ENCODE measurements at places on chromosomes 3 and 15.
A peak's percentile ranks its signal among the peaks of the same experiment; 100 is the strongest.

- DNase-seq: no peak
These were observed 20.2 kb upstream of the GPX1 start for GRCh38 chr3:49378249-49378895.

DNA sequence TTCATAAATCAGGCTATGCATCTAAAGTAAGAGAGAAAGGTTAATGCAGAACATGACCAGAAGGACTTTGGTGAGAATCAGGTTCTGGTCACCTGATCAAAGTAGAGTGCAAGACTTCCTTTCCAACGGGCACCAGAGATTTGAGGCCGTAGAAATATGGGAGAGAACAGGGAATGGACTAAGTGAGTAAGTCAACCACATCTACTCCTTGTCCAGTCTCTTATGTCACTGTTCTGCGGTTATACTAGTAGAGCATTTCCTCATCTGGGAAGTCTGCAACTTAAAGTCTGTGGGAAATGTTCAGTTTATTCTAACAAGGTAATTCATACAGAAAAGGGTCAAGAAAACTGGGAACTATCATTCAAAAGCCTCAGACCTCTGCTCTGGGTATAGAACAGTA, 232.8 kb downstream of the CPNE4 start:
- DNase-seq: no peak

DNA sequence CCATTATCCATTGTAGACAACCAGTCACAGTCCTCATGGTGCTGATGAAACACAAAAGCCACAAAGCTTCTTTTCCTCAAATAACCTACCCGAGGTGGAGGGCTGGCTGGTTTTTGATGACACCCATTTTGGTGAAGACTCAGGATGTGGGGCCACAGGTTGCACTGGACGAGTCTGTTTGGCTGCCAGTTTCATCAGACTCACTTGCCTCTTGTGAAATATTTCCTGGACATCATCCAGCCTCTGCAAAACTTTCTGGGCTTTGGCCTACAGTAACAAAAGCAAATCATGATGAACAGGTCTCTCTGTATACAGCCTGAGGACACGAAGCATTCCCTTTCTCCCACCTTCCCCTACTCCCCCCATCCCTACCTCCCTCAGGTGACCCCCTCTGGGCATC, 42.2 kb downstream of the B3GNT5 start:
- no peak for DNase-seq

DNA sequence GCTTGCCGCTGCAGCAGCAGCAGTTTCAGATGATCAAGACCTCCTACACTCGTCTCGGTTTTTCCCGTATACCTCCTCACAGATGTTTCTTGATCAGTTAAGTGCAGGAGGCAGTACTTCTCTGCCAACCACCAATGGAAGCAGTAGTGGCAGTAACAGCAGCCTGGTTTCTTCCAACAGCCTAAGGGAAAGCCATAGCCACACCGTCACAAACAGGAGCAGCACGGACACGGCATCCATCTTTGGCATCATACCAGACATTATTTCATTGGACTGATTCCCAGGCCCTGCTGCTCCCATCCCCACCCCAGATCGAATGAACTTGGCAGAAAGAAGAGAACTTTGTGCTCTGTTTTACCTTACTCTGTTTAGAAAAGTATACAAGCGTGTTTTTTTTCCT, 17.6 kb downstream of the CALML4 start:
- DNase-seq: no peak

GRCh38 chr3:50652709-50653108, 22.0 kb upstream of the DOCK3 start:
- peak; percentile 49 for DNase-seq

GRCh38 chr15:38562278-38562677, 2.3 kb downstream of the RASGRP1 start:
- DNase-seq: no peak

- DNase-seq: no peak
These were observed 225.1 kb upstream of the NDN start for GRCh38 chr15:23912191-23912590.

- DNase-seq: no peak
These were observed 12.9 kb upstream of the TRA2B start for GRCh38 chr3:185950728-185951127.

GRCh38 chr3:60720736-60721135, 530.5 kb downstream of the FHIT start:
- DNase-seq: no peak

GRCh38 chr3:24242012-24242698, 252.5 kb downstream of the THRB start:
- no peak for DNase-seq

DNA sequence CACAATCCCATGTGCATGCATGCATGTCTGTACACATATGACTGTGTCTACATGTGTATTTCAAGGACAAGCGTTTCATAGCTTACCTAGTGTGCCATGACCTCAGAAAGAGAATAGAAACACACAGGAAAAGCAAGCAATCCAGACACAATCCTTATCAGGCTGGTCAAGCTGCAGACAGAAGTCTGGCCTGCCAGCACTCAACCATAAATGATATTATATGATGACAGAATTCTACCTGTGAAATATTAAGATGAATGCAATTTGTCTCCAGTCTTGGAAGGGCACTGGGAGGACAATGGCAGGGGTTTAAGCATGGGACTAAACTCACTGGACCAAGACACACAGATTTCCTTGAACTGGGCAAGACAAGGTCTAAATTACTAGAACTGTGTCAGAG, 50.9 kb upstream of the ARL6 start:
- no peak for DNase-seq

All from stimulated activated CD4-positive, alpha-beta T cell treated with anti-CD3 and anti-CD28 coated beads, Interleukin-12 subunit alpha, Interleukin-12 subunit beta, amount 100 ng/mL, for 4 hours (primary cell).